ENCODE measurements at places on chromosomes 6 and 20.
A peak's percentile ranks its signal among the peaks of the same experiment; 100 is the strongest.

GRCh38 chr20:54345821-54346220, 129.6 kb upstream of the DOK5 start:
- DNase-seq, result no peak

DNA sequence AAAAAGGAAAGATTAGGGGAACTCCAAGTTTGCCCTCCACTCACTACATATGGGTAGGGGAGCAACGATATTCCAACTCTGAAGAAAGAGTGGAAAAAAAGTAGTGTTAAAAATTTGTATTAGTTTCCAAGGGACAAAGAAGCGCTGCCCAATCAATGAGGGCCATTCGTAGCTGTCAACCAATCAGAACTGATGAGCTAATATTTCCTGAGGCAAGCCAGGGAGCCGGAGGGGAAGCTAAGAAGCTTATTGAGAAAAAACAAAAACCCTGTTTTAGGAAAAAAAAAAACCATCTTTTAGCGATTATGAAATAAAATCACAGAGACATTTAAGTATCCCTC, 59.5 kb downstream of the TRIM38 start:
- peak; percentile 87 for DNase-seq

GRCh38 chr20:43472671-43473380, 15.1 kb downstream of the SRSF6 start:
- DNase-seq, result no peak

- DNase-seq, result no peak
These were observed 96.4 kb downstream of the RPS12 start for GRCh38 chr6:132910759-132911158.

- DNase-seq, result no peak
These were observed 879 bp upstream of the INSM1 start for GRCh38 chr20:20366876-20367574.

- no peak for DNase-seq
These were observed 212.9 kb downstream of the PLCB4 start for GRCh38 chr20:9281803-9282202.

- no peak for DNase-seq
These were observed 209.5 kb downstream of the KIF16B start for GRCh38 chr20:16363506-16364319.

DNA sequence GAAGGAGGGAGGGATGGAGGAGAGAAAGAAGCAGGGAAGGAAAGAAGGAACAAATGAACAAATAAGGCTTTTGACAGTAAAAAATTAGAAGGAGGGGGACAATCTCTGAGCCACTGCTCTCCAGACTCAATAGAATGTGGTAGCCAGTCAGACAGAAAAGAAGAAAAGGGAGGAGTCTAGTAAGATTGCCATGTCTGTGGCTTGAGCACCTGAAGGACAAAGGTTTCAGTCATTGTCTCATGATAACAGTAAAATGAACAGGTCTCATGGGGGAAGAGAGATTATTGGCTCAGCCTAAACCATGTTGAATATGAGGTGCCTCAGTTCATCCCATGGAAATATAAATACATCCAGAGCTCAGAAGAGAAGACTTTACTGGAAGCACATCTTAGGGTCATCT, 14.0 kb upstream of the LOC128125822 start:
- DNase-seq, result no peak

DNA sequence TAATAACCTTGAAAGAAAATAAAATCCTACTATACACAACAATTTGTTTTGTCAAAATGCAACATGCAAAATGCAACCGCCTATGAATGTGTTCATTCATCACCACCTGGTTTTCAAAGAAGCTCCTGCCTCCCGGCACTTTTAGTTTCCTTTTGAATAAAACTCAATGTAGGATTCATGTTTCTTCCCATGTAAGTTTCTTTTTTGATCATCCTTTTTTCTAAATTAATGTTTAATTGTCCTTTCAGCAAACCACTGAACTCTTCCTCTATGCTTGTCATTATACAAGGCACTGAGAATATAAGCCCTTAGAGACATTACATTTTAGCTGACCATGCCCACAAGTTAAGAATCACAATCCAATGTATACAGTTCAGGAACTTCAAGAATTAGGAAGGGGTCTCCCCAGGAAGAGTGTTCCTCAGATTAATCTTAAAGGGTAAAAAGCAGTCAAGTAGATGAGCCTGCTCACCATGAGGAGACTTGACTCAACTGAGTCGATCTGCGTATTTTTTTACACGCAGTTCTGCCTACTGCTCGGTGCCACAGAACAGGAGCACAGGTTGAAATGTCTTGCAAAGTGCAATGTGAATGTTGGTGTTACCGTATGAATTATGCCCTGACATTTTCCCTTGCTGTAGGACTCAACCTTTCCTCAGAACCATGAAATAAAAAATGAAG, 7.2 kb upstream of the THEMIS start:
- no peak for DNase-seq

GRCh38 chr6:4906293-4907276, 97.3 kb downstream of the RPP40 start:
- no peak for DNase-seq

DNA sequence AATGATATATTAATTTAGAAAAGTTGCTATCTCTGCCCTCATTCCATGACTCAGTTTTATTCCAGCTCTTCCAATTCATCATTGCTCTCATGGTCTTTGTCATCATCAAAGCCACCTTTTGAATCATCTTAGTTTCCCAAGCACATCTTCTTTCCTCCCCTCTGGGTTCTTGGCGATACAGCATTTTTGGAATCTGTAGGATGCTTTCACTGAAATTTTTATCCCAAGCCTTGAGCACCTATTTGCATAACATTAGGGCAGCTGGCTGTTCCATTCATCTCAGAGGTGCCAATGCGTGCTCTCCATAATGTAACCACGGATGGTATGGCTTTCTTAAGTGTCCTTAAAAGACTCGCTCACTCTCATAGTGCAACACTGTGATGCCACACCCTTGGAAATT, 100.4 kb downstream of the SNX5 start:
- no peak for DNase-seq

- DNase-seq, result peak; percentile 14
These were observed 306.1 kb downstream of the ZNF217 start for GRCh38 chr20:53287357-53288042.

GRCh38 chr20:11112832-11113231, 439.0 kb upstream of the JAG1 start:
- DNase-seq, result no peak

DNA sequence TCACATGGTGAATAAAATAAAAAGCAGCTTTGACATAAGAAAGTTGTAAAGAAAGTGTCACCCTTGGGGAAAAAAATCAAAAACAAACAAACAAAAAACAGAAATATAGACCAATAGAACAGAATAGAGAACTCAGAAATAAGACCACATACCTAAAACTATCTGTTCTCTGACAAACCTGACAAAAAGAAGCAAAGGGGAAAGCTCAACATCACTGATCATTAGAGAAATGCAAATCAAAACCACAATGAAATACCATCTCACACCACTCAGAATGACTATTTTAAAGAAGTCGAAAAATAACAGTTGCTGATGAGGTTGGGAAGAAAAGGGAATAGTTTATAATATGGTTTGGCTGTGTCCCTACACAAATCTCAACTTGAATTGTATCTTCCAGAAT, 159.1 kb downstream of the TINAG start:
- no peak for DNase-seq

- no peak for DNase-seq
These were observed 285.0 kb downstream of the KHDC1L start for GRCh38 chr6:72940265-72940664.

DNA sequence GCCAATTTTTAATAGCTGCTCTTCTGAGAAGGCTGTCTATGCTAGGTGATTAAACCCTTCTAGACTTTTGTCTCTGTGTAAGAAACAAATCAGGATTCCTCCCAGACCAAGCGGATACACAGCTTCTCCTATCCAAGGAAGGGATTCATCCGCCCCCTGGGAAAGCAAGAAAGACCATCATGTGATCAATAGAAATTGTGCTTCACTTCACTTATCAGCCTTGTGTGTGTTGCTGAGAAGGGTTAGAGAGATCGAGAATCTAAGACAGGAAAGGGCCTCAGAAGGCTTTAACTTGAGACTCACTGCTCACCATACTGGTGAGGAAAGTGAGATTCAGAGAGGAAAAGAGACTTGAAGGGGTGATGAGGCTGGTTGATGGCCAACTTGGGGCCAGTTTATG, 1.5 kb downstream of the ABCC10 start:
- no peak for DNase-seq

- no peak for DNase-seq
These were observed 38.8 kb downstream of the BMP2 start for GRCh38 chr20:6806275-6806674.

DNA sequence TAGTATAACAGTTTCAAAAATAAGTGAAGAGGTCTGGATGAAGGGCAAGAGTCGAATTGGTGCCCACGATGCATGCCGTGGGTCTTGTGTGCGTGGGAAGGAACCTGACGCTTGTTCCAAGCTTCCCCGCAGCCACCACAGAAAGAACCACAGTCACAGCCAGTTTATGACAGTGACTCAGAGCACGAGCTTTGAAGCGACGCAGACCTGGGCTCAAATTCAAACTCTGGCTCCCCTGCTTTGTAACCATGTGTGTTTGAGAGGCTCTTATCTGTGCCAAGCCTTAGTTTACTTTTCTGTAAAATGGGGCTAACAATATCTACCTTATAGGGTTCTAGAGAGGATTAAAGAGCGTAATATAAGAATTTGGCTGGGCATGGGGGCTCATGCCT, 65.5 kb downstream of the SYNJ2 start:
- DNase-seq, result peak; percentile 78

DNA sequence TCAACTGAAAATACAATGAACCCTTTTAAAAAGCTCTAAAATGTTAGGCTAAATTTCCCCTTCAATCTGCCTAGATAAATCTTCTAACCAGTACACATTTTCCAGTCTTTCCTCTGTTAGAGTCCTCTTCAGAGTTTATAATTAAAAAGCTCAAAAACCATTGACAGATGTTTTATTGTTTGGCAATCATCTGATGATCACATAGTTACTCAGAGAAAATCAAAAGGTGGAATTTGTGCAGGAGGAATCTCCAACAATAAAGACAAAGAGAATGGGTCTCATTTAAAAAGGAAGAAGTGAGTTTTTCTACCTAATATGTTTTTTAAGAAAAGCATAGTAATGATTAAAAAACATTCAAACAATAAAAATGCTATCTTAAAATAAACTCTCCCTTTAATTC, 3.1 kb downstream of the TRAPPC3L start:
- no peak for DNase-seq

DNA sequence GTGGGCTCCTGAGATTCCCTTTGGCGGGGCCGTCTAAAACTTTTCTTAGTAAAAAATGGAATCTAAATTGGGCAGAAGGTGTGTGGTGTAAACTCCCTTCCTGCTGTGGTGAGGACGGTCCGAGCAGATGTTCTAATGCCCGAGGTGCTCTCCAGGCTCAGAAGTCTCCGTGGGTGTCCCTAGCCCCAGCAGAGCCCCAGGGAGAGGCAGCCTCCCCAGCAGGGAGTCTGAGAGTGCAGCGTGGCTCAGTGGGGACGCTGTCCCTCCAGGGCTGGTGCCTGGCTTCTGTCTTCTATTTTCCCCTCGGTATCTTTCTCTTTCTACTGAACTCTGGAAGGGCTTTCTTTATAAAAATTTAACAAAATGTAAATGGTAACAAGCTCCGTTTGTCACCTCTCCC, 208.2 kb downstream of the SMOC2 start:
- DNase-seq, result no peak

GRCh38 chr20:62888406-62888805, 26.8 kb upstream of the TCFL5 start:
- DNase-seq, result no peak

- DNase-seq, result no peak
These were observed 596 bp downstream of the GATA5 start for GRCh38 chr20:62475027-62475771.

- DNase-seq, result no peak
These were observed 37.1 kb downstream of the SLC22A23 start for GRCh38 chr6:3419624-3420272.

DNA sequence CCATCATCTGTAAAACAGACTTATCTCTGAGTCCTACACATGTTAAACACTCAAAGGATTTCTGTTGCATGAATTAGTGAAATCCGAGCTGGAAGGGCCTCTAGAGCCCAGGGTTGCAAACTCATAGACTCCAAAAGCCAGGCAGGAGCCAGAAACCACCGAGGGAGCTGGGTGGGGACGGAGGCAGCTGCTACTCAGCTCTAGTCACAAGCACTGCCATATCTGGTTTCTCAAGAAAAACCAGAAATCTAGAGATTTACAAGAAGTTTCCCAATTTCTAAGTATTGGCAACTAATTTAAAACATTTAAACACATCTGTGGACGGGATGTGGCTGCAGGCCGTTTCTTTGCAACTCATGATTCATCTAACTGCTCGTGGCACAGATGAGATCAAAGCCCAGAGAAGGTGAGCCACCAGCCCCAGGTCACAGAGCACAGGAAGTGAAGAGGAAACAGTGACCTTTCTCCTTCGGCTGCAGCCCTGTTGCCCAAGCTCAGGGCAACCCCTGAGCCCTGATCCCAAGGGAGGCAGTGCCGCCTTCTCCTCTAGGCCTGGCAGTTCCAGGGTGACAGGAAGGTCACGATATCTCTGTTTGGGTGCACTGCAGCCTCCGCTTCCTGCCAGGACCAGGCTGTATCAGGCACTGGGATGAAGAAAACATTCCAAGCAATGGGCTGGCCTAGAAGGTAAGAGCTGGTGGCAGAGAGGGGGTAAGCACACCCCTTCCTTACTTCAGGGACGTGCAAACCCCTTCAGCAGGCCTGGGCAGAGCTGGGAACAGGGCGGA, 26.4 kb upstream of the PTGIS start:
- DNase-seq, result peak; percentile 87

- DNase-seq, result no peak
These were observed 151.6 kb upstream of the GMDS start for GRCh38 chr6:2396846-2397630.

DNA sequence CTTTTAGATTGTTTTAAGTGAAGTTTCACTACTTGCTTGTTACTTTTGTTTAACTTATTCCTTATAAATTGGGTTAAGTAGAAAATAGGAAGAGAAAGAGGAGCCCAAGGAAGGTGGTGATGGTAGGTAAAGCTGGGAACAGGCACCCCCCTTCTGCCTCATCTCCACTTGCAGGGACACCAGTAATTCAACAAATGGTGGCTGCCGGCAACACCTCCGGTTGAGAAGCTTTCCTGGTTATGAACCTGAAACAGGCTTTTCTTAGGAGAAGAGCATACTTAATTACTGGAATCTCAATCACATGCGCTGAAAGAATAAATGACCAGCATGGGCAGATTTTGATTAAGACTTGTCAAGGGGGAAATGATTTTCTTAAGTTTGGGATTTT, 158.9 kb upstream of the ZNF217 start:
- no peak for DNase-seq

- DNase-seq, result no peak
These were observed 721.4 kb downstream of the CBLN4 start for GRCh38 chr20:55283889-55284288.

GRCh38 chr6:25601800-25602673, 50.0 kb upstream of the SCGN start:
- peak; percentile 61 for DNase-seq

DNA sequence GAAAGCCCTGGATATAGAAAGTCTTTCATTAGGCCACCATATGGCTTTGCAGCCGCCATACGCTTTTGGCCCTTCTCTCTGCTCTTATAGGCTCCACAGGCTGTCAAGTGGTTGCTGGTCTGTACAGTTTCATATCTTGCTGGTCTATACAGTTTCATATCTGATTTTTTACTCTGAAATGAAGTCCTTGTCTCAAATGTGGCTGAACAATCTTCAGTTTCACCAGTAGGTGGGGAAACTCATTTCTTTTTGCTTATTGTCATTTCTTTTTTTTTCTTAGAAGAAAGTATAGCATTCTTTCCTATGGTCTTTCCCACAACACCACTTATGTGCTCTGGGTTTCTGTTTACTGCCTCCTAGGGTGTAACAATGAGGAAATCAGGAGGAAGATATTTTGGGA, 771.4 kb upstream of the MMS22L start:
- peak; percentile 18 for DNase-seq

All from NB4 (cell line).